ENCODE measurements at places on chromosomes 4 and X.

- no peak for DNase-seq
Observed at GRCh38 chr4:139137763-139138162, 39.3 kb downstream of the ELF2 start.

- DNase-seq: peak; percentile 28
Observed at GRCh38 chr4:86156531-86156930, 203.3 kb downstream of the MAPK10 start.

GRCh38 chr4:125728568-125728967 is 413.8 kb downstream of the FAT4 start:
- DNase-seq: peak; percentile 85

DNA sequence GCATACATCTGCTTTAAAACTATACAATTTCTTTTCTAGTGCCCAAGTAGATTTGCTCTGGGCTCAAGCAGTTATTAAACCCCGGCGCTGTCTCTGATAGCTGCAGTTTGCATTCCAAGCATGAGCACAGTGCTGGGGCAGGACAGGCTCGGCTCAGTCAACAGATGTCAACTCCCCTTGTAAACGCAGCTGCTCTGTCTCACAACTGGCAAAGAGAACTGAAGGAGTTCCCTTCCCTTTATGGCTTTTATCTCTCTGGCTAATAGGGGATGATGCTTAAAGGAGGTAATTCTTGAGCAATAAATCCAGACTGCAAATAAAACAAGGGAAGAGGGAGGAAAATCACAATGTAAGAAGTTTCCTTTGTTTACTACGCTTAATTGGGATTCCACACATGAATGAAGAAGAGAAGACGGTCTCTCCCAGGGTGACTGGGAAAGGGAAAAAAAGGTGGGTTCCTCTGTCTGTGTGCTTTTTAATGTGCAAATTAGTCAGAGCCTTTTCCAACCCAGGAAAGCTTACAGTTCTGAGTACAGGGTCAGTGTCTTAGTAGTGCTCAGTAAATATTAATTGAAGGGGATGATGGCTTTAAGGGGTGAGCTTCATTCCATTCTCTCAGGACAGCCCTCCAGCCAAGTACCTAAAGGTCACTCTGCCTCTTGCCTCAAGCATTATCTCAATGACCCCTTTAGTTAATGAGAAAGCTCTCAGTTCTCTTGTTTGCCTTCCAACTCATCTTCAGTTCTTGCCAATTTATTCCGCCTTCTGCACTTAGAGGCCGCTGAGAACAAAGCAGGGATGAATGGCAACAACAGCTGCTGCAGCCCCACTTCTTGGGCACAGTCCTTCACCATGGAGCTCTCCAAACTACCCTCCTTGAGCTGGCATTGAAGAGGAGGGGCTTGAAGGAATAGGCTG is 155.7 kb upstream of the JADE1 start:
- DNase-seq: no peak

- DNase-seq: peak; percentile 54
Observed at GRCh38 chr4:169810325-169811323, 52.9 kb upstream of the HPF1 start.

DNA sequence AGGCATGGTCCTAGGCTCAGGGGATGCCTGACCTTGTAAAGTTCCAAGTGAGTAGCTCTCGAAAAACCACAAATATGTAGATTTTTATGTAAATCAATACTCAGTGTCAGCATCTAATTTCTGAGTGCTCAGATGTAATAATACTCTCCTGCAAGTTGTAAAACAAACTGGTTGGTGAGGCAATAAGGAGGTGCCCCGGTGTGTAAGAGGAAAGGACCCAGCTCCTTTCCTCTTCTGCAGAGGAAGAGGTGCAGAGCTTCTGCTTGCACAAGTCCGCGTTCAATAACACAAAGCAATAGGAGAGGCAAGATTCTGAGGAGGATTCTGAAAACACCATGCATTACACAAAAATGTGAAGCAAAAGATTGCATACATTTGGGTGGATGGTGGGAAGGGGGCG is 43.6 kb upstream of the ENPP6 start:
- DNase-seq: no peak

DNA sequence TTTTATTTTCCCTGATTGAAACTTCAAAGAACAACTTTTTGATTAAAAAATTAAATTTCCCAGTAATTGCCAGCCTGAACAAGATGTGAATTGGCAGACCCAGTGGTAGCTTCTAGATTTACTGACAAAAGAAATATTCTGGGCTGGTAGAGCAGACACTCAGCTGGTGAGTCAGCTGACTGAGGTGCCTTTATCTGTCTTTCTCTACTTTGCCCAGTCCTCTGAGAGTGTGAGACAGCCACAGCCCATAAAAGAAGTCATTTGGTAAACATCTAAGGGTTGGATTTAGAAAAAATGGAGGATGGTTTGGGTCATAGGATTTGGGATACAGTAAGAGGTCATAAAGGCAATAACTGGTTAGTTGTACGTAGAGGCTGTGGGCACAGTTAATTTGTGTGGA is 54.5 kb downstream of the CCSER1 start:
- DNase-seq: no peak

DNA sequence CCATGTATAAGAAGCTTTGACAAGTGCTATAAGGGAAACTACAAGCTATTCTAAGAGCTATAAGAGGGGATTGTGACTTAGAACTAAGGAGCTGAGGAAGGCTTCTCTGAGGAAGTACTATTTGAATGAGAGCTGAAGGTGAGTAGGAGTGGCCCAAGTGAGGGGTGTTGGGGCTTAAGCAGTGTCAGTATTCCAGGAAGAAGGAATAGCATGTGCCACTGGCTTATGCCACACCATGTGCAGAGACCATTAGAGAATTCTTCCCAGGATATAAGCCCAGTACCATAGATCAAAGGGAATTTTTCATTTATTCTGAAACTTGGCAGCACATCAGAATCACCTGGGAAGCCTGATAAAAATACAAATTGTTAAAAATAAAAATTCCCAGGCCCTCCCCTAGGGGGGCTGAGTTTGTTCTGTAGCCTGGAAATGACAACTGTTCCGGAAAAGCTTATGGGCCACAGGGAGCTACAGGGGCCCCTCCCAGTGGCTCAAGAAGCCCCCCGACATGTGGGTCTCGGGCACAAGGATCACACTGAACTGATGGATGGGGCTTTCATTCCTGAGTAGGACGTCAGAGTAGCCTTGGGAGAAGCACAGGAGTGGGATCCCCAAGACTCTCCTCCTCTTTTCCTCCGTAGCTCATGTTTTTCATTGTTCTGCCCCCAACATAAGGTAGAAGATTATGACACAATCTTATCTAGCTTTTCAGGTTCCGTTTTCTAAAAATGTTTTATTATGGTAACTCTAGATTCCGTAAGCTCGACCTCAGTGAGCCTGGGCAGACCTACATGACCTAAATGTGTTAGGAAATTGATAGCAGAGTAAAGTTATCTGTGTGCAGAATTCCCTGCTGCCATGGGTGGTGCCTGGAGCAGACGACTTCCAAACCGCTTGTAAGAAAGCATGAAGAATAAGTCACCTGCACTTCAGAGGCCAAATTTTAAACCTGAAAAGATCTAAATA is 119.3 kb downstream of the AFF1 start:
- DNase-seq: no peak

GRCh38 chrX:85499400-85499799 is 119.9 kb upstream of the POF1B start:
- DNase-seq: no peak

GRCh38 chr4:3514806-3515501 is 17.3 kb downstream of the LRPAP1 start:
- no peak for DNase-seq

DNA sequence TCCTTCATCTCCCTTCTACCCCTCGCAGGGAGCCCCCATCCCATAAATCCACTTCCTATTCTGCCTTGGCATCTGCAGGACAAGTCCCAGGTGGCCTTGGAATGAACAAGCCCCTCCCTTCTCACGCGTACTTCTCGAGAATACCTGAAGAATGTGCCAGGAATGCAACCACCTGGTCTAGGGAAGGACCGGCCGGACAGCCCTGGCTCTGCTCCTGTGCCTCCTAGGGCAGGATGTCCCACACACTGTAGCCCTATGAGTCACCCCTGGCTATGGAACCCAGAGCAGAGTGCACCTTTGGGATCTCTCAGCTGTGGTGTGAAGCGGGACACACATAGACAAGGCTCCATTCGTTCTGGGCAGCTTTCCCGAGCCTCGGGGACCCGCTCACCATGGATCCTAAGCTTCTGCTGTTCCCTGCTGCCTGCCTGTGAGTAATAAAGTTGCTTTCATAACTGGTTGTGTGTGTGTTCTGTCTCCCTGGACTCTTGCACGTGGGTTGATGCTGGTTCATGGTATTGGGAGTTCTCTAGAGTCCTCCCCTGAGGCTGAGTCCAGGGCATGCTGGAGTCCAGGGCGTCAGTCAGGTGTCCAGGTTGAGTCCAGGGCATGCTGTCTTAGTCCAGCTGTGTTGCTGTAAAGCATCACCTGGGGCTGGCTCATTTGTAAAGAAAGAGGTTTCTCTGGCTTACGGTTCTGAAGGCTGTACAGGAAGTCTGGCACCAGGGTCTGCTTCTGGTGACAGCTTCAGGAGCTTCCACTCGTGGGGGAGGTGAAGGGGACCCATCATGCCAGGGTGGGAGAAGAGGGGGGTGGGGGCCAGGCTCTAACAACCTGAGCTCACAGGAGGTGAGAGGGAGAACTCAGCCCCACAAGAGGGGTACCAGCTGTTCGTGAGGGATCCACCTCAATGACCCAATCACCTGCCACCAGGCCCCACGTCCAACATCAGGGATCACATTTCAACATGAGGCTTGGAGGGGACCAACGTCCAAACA is 7.4 kb upstream of the PDE6B start:
- no peak for DNase-seq

GRCh38 chr4:22348410-22348809 is 167.5 kb downstream of the ADGRA3 start:
- DNase-seq: no peak

DNA sequence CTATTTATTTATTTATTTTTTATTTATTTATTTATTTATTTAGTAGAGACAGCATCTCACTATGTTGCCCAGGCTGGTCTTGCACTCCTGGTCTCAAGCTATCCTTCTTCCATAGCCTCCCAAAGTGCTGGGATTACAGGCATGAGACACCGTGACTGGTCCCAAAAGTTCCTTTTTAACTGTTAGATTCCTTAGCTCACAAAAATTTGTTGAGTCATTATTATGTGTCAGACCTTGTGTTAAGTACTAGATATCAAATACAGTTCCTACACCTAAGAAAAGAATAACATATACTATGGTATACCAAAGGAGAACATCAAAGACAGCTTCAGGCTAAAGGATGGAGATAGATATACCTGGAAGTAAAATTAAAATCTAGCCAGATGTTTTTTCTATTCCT is 11.6 kb downstream of the FGA start:
- no peak for DNase-seq

DNA sequence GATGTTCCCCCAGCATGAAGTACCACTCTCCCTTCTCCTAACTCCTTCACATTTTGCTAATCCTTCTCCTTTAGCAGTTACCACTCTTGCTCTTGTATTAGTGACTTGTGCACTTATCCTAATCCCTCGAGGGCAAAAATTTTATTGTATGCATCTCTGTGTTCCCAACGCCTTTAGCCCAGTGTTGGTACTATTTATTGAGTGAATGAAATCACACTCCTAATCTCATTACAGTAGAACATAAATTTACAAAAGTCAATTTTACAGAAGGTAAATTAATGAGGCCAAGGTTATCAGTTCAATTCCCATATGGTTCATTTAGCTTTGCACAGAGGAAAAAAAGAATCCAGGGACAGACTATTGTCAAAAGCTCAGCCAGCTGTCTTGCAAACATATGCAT is 178.4 kb downstream of the NR3C2 start:
- DNase-seq: no peak

DNA sequence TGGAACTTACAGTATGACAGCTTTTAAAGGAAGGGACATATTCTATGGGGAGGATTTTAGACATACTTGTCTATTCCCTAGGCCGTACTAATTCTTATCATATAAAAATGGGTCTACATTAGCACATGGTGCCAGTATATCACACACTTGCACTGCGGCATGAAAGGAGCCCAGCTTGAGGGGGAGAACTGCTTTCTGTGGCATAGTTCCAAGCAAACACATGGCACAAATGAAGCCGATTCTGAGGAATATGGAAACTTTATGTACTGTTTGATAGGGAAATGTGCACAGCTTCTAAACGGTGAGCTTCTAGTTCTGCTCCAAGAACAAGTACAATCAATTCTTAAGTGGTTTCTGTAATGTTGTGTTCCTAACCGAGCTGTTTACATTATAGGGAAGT is 675.6 kb upstream of the FTHL17 start:
- DNase-seq: no peak

- no peak for DNase-seq
Observed at GRCh38 chrX:78384486-78384885, 57.1 kb upstream of the CYSLTR1 start.

DNA sequence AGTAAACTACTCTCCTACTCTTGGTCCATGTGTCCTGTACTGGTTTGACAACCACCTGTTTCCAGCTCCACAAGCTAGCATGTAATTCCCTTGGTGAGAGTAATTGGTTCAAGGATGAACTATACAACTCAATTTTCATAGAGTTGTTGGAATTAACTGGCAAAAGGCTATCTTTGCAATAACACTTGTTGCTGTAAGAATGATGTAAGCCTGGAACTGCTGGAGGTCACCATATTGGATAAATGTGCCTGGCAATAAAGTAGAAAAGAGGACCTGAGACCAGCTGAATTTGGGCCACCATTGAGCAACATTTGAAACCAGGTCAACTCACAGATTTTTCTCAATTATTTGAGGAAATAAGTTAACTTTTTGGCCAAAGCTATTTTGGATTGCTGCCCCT is 175.5 kb downstream of the CAMK2D start:
- DNase-seq: no peak

DNA sequence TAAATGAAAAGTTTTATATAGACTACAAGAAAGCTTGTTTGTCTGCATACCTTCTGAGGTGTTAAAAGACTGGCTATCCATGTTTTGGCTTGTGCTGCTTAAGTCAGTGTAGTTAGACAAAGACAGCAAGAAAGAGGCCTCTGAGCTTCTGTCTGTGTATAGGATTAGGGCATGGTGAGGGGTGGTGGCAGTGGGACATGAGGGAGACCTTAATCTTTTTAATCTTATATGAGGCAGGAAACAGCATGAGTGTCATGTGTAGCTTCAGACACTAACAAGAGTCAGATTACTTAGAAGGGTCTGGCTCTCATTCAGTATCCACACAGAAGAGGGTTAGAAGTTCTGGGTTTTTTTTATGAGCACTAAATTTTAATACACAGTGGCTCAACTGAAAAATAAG is 213.3 kb downstream of the GABRG1 start:
- DNase-seq: no peak

GRCh38 chr4:66633477-66633876 is 911.8 kb downstream of the CENPC start:
- DNase-seq: no peak

DNA sequence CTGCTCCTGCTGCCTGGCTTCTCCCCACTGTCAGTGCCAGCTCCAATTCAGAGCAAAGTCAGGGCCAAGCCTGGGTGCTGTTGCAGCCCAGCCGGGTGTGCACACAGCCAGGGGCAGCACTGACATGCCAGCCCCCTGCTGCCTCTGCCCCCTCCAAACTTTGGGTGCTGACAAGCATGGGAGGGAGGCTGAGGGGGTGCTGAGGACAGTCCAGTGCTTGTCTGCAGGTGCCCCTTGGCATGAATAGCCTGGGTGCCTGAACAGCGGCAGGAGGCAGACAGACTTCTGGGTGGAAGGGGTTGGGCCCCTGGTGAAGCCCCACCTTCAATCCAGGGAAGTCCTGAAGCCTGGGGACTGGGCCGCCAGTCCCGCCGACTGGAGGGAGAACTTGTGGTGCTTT is 31.2 kb upstream of the PAGE1 start:
- DNase-seq: no peak
